ENCODE measurements at places on chromosomes 5 and 9.

- DNase-seq: no peak
Measured at GRCh38 chr5:134975078-134975715, 7.5 kb downstream of the CATSPER3 start.

DNA sequence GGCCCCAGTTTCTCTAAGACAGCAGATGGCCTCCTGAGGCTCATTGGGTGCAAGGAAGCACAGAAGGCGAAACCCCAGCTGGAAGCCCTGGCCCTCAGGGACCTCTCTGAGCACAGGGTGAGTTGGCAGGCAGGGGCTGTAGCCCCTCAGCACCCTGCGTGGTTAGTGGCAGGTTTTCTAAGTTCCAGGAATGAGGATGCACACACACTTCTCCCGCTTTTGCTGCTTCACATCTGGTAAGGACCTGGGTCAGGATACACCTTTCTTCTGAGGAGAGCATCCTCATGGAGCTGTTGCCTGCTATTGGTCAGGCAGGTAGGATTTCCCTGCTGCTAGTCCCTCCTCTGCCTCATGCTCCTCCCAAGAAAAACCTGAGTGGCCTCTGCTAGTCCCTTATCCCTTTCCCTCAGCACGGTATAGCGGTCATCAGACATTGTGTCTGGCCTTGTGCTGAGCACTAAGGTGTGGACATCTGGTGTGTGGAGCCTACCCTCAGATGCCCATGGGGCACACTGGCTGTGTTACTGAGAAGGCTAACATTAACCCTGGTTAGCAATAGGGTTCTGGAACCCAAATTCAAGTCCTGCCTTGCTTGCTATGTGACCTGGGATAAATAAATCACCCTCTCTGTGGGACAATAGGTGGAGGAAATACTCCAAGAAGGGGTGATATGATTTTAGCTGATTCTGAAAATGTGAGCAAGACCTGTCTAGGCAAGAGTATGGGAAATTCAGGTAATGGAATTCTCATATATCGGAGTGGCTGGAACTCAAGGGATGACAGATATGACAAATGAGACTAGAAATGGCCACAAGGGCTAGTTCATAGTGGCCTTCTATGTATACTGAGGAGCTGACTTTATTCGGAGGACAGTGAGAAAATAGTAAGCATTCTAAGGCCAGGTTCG is 1.6 kb downstream of the SLC22A4 start:
- no peak for DNase-seq

DNA sequence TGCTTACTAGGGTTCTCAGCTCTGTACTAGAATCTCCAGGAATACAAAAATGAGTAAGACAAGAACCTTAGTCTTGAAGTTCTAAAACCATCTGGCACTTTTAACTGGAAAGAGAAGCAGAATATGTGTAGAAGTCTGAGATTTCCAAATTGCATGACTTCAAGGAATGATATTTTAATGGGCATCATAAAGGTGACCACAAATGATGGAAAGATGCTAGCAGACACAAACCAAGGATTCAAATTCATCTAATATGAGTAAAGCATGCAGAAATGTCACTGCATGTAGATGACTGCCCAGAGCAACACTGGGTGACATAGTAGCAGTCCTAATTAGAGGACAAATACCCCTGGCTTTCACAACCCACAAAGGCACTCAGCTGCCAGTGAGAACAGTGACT is 117.2 kb downstream of the RPS23 start:
- DNase-seq: no peak

DNA sequence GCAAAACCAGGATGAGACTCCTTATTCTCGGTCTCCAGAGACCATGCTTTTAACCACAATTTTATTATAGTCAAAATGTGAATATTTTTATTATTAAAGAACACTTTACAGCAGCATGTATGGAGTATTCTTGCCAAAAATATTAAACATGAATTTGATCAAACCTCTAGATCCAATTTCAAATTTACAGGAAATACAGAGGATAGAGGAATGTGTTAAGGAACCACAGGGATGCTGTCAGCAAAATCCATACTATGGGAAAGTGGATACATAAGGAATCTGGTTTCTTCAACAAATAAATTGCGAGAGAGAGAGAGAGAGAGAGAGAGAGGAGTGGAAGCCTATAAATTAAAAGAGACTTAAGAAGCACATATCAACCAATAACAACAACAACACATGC is 348.2 kb upstream of the NUDT12 start:
- no peak for DNase-seq

DNA sequence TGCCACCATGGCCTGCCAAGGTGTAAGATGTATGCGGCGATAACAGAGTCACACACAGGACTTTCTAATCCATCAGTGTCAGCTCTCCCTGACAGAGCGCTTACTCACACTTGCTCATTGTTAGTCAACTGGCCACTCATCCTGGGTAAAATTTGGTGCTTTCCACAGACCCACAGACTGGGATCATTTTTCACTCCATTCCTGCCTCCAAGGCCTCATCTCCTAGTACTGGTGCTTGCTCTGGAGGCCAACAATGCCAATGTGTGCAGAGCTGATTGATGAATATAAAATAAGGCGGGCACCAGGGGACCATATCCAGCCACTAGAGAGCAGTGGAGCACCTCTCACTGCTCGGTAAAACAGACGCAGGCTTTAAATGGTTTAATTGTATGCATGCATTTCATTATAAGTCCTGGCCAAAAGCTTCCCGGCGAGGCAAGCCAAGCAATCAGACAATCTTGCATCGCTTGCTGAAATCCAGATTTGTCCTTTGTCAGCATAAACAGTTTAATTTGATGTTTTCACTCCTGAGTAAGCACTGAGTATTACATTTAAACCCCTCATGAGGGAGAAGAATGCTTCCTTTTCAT is 22.3 kb downstream of the PSMB7 start:
- DNase-seq: no peak

DNA sequence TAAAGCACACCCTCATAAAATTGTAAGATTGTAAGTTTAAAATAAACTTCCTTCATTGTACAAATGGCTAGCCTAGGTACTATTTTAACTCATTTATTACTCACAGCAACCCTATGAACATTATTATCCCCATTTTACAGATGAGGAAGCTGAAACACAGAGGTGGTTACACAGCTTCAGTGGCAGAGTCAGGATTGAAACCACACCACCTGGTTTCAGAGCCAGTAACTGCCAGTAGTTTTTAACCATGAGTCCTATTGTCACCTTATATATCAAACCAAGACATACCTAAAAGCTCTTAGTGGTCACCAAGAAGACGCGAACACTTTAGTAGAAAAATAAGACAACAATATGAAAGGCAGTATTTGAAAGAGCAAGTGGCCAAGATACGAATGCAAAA is 16.1 kb downstream of the SH3GL2 start:
- DNase-seq: no peak

GRCh38 chr5:126015235-126016181 is 407.7 kb upstream of the GRAMD2B start:
- DNase-seq: no peak
